Natural killer cell treated with Interleukin-12 subunit alpha and Interleukin-12 subunit beta and Interleukin-15 and Interleukin-18, amount 100 ng/mL, for 72 hours (primary cell): ENCODE measurements at places on chromosomes 1 and 21. TPM values are rescaled to one million over a fixed set of nuclear protein-coding genes. Genes with fewer than 3 reads are reported as not detected.

The PRKAA2 gene
- 0.05 TPM for total RNA-seq

The PPIAL4G gene
- total RNA-seq = 0.24 TPM

The SUSD4 gene
- total RNA-seq = not detected

DNA sequence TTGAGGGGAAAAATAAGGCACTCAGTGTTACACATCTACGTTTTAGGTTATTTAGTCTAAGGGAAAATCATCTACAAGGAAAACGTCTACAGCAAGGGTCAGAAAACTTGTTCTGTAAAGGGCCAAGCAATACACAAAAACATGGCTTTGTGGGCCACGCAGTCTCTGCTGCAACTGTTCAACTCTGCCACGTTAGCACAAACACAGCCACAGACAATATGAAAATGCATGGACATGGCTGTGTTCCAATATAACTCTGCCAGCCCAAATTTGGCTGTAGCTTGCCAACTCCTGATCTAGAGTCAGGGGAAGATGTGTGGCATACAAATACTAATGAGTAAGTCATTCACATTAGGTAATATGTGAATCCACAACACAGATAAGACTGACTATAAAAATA, 40.7 kb downstream of the COA6 start:
- no peak for DNase-seq

GRCh38 chr1:101587741-101588140, 350.9 kb downstream of the S1PR1 start:
- DNase-seq = no peak

- DNase-seq = no peak
Measured at GRCh38 chr1:177442584-177442983, 271.8 kb downstream of the BRINP2 start.

GRCh38 chr1:99326215-99326949, 62.1 kb downstream of the PLPPR4 start:
- no peak for DNase-seq

DNA sequence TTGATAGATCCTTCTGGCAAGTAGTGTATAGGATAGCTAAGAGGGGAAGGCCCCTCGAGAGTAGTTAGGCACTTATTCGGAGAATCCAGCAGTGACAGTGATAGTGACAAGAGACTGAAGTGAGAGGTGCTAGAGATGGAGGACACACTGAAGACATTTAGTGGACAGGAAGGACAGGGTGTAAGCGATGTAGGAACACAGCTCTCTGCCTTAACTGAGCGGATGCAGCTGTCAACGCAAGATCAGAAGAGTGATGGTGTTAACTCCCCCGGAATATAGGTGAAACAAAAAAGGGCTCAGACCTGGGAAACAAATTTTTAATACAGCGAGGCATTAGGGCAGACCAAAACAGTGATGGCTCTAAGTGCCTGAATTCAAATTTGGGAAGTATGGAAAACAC, 15.8 kb downstream of the SOD1 start:
- no peak for DNase-seq

- DNase-seq = no peak
Measured at GRCh38 chr21:42624095-42624790, 29.2 kb upstream of the PDE9A start.

DNA sequence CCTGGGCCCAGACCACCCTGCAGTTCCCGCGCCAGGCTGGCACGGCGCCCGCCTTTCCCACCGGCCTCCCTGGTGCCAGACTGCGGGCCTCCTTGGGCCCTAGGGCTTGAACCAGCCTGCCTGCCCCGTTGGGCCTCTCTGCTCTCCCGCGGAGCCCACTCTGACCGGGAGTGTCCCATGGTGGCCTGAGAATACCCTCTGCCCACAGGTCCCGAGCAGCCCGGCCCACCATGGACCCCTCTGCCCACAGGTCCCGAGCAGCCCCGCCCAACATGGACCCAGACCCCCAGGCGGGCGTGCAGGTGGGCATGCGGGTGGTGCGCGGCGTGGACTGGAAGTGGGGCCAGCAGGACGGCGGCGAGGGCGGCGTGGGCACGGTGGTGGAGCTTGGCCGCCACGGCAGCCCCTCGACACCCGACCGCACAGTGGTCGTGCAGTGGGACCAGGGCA, 7.9 kb downstream of the MIB2 start:
- DNase-seq = no peak

- no peak for DNase-seq
Measured at GRCh38 chr1:88321706-88322105, 362.4 kb upstream of the PKN2 start.
